ENCODE measurements at places on chromosomes 1 and 21. TPM values are rescaled to one million over a fixed set of nuclear protein-coding genes. Genes with fewer than 3 reads are reported as not detected.

The SPOCD1 gene
- total RNA-seq: not detected

The CYP4B1 gene
- total RNA-seq: 16.1 TPM

The SMIM1 gene
- 15.3 TPM for total RNA-seq

The CRYAA gene
- total RNA-seq: not detected

The CBR3 gene
- total RNA-seq: 2.6 TPM

The ZNF593OS gene
- total RNA-seq: not detected

DNA sequence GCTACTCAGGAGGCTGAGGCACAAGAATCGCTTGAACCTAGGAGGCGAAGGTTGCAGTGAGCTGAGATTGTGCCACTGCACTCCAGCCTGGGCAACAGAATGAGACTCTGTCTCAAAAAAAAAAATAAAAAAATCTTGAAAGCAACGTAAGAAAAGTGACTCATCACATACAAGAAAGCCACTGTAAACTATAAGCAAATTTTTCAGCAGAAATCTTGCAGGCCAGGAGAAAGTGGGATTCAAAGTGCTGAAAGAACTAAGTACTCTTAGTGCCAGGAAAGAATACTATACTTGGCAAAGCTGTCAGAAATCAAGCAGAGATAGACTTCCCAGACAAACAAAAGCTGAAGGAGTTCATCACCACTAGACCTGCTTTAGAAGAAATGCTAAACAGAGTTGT is 4.4 kb upstream of the HMGN1 start:
- no peak for DNase-seq

GRCh38 chr1:10687251-10687651 is 109.2 kb downstream of the CASZ1 start:
- DNase-seq: no peak

DNA sequence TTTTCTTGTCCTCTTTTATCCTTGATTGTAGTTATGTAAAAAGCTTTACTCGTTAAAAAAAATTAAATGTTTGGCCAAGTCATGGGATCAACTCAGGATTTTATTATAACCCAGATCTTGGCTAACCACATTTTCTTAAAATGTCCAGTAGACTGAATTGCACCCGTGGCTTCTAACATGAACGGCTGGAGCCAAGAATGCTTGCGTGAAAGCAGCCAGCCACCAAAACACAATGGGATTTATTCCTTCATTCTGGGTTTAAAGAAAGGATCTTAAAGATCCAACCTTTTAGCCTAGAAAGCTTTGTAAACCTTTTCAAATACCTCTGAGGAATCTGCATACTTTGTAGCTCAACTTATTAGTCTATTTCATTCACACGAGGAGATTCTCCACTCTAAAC is 404.4 kb downstream of the USP25 start:
- no peak for DNase-seq

GRCh38 chr1:208240662-208241355 is 3.4 kb downstream of the PLXNA2 start:
- DNase-seq: no peak

- no peak for DNase-seq
Observed at GRCh38 chr1:168116327-168116799, 20.4 kb downstream of the GPR161 start.

DNA sequence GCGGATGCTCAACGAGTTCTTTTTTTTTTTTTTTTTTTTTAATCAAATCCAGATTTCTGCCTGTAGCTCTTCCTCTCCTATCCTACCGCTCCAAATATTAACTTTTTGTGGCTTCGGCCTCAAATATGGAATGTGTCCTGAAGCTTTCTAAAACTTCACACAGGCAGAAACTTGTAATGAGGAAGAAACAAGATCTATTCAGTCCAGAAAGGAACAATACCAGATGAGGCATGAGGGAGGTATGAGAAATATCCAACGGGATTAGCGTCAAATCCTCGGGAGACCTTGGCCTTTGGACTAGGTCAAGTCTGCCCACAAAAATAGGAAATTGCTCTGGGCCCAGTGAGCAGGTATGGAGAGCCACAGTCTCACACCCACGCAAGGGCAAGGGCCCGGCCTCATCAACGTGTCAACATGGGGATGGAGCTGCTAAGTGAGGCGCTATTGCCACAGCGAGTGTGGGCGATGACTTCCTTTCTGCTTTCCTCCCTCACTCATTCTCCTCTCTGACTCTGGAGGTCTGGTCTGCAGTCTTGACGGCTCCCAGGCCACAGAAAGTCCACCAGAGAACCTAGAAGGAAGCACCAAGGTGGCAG is 66.6 kb downstream of the BCAR3 start:
- DNase-seq: no peak

DNA sequence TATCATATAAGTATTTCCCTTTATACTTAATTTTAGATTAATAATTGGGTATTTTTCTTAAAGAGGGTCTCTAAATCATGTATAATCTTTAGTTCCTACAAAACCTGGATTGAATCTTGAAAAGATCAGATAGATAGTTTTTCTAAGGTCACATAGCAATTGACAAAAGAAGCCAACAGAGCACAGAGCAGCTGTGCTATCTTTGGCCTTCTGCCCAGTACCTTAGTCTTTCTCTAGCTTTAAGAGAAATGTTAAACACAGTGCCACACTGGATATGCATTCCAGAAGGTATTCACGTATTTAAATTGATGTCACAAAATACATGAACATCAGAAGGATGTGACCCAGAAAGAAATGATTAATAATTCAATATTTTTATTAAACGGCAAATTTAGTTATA is 86.8 kb downstream of the C21orf91 start:
- no peak for DNase-seq

DNA sequence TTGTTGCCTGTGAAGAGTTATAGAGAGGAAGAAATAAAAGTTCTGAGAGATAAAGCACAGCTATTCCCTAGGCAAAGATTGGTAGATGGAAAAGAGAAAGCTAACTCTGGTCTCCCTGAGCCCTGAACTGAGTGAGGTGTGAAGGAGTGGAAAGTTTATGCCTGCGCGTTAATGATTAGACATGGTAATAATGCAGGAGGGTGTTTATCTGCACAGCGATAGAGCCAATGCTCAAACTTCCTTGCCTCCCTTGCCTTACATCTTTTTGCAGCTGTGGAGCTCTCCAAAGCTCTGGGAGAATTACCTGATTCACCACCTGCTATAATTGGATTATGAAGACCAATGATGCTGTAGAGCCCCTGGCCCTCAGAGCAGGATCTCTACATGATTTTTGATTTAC is 32.8 kb upstream of the CHRM3 start:
- DNase-seq: no peak

DNA sequence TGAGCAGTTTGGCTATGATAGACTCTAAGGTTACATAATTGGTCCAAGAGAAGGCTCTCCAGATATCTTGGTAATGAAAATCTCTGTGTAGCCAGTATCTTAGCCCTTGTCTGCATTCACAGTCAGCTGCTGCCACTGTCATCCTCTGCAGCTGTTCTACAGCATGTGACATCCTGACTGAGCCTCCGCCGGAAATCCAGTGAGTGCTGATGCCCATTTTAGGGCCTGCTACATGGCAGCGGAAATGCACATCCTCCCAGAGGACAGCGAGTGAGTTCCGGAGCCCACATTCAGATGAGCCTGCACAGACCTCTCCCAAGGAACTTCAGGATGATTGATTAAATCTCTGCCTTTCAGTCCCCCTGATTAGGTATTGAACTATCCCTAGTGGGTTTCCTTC is 237.1 kb downstream of the HHIPL2 start:
- DNase-seq: peak; percentile 46

All from left ventricle myocardium superior (tissue), 1 donor.